ENCODE measurements at places on chromosomes 5 and 9.

DNA sequence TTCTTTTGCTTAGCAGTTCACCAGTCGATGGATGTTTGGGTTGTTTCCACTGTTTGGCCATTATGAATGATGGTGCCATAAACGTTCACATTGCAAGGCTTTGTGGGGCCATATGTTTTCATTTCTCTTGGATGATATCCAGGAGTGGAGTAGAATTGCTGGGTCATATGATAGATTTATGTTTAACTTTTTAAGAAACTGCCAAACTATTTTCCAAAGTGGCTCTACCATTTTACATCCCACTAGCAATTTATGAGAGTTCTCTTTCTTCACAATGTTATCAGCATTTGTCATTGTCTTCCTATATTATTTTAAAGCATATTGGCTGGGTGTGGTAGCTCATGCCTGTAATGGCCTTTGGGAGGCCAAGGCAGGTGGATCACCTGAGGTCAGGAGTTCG lies 5.2 kb downstream of the GPR107 start:
- DNase-seq = no peak

DNA sequence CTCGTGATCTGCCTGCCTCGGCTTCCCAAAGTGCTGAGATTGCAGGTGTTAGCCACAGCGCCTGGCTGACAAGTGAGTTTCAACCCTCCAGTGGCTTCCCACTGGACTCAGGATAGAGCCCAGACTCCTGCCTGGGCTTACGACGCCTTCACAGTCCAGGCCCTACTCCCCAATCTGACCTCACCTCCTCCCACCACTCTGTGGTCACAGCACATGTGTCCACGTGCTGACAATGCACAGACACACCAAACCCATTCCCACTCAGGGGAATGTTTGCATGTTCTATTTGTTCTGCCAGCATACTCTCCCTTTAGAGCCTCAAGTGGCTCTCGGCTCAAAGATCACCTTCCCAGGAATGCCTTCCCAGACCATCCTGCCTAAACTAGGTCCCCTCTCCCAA lies 31.1 kb upstream of the TRIM14 start:
- DNase-seq = no peak

GRCh38 chr5:33321026-33321425 lies 119.7 kb upstream of the TARS1 start:
- no peak for DNase-seq

- DNase-seq = no peak
These were observed 43.2 kb downstream of the SH3RF2 start for GRCh38 chr5:145979270-145980223.

DNA sequence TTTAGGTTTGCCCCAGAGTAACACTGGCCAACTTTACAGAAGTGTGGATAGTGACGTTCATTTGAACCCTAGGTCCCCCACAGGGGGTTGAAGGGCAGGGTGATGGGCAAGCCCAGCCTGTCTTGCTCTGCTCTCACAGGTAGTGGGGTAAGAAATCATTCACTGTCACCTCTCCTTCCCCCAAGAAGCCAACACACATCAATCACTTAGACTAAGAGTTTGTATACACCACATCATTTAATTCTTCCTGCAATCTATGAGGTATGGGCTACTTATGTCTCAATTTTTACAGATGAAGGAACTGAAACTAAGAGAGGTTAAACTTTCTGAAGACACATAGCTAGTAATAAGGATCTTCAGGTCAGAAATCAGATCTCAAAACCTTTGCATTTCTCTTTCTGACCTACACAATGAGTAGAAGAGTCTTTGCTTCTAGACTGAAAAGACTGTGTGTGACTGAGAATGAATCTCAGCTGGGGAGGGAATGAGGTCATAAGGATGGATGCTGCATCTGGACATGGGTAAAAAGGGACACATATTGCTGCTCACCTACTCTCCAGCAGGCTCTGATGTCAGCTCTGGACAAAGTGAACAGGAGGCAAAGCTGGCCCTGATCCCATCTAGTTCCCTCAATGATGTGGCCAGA lies 81.0 kb upstream of the EQTN start:
- no peak for DNase-seq

GRCh38 chr5:57199866-57200265 lies 26.0 kb downstream of the GPBP1 start:
- no peak for DNase-seq

GRCh38 chr5:43038496-43038989 lies 1.6 kb downstream of the ANXA2R start:
- DNase-seq = peak; percentile 28

GRCh38 chr5:98557916-98558315 lies 215.5 kb upstream of the RGMB start:
- no peak for DNase-seq

DNA sequence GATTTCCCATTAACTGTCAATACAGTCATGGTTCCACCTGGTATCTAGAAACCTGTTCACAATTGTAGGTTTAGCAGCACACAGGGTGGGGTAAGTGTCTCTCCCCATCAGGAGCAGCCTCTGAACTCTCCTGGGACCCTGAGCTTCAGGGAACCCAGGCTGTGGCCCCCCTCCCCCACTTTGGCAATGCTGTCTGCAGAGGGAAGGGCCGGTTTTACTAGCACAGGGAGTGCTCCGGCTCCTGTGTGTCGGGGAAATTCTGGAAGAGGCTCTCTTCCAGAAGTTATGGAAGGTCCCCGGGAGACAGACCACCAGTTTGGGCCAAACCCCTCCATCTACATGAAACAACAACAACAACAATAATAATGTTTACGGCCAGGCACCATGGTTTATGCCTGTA lies 9.9 kb downstream of the DAB2IP start:
- no peak for DNase-seq

DNA sequence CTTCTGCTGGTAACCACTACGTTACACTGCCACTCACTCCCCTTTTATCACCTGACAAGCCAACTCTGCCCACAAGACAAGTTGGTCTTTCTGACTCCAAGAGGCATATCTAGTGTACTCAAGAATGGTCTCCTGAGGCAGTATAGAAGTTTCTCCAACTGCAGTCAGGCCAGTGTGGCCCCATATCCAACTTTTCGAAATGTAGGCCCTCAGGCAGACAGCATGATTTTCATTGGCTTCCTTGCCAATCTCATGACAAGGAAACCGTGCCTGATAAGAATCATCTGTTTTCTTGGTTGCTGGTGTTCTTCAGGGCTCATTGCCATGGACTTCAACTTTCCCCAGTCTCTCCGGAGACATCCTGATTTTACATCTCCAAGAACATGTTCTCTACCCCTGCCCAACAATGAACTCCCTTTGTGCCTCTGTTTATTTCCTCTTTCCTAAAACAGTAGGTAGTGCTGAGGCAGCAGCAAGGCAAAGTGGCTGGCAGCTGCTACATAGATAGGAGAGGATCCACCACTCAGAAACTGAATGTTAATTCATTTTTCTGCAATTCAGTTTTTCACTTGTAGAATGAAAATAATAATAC lies 62.6 kb upstream of the SEMA6A start:
- no peak for DNase-seq

DNA sequence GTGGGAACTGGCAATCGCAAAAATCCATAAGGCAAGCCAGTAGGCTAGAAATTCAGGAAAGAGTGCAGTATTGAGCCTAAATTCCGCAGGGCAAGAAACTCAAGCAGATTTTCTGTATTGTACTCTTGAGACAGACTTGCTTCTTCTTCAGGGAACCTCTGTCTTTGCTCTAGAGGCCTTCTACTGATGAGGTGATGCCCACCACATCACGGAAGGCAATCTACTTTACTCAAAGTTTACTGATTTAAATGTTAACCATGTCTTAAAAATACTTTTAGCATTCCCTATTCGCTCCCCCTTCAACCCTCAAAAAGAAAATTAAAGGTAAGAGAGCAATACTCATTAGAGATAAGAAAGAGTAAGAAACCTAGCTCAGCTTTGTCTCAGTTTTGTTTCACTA lies 11.3 kb downstream of the IL7R start:
- DNase-seq = no peak

DNA sequence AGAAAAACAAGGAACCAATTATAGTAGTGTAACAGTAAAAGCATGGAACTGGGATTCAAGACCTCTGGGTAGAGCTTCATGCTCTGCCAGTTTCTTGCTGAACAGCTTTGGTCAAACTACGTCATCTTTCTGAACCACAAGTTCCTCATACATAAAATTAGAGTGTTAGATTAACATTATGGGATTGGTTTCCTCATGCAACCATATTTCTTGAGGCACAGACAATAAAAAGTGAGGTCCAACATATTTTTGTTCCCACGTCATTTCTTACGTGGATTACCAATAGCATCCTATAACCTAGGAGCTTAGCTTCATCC lies 354.8 kb downstream of the TMEM232 start:
- DNase-seq = no peak

- no peak for DNase-seq
These were observed 20.8 kb downstream of the VCAN start for GRCh38 chr5:83492331-83492730.

- no peak for DNase-seq
These were observed 284.5 kb downstream of the TMEM38B start for GRCh38 chr9:105978826-105979225.

DNA sequence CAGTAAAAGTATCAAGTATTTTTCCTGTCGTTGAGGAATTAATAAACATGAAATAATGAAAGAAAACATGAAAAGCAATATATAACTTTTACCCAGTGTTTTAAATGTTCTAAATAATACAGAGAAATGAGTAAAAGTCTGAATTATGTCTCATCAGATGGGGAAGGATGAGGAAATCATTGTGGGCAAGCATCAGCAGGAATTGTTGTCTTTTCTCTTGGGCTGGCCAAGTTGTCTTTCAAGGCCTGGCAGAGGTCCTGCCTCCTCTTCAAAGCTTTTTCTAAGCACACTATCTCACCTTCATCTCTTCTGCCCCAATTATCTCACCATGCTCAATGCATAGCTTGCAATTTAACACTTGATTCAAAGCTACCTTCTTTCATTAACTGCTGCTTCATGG lies 41.9 kb downstream of the MOCS2 start:
- DNase-seq = no peak

GRCh38 chr9:2378816-2379215 lies 242.8 kb upstream of the VLDLR start:
- no peak for DNase-seq

- no peak for DNase-seq
These were observed 105.5 kb upstream of the LMX1B start for GRCh38 chr9:126508171-126508591.

GRCh38 chr9:20872340-20872977 lies 159.0 kb downstream of the HACD4 start:
- DNase-seq = no peak

GRCh38 chr5:138282920-138283742 lies 8.7 kb upstream of the GFRA3 start:
- DNase-seq = no peak

DNA sequence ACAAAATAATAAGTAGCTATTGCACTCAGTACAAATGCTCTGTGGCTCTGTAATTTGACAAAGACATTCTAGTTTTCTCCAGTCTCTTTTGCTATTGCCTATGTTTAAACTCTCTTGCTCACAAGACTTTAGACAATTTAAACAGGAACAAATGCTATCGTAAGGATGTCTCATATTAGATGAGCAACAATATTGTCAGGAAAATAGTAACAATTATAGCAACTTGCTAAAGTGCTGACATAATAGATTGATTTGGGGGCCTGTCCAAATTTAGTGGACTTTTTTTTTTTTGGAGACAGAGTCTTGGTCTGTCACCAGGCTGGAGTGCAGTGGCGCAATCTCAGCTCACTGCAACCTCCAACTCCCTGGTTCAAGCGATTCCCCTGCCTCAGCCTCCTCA lies 11.8 kb downstream of the KIF2A start:
- DNase-seq = no peak

DNA sequence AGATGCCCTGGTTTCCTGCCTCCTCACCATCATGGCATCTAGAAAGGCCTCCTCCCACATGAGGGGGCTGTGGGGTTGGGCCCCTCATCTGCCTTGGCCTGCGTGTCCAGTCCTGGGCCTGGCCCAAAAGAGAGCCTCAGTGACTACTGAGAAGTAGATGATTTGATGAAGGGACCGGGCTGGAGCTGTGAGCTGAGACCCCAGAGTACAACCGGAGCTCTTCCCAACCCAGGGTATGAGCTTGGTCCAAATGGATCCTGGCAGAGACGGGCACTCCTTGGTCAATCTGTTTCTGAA lies 62.9 kb downstream of the FGF18 start:
- no peak for DNase-seq

DNA sequence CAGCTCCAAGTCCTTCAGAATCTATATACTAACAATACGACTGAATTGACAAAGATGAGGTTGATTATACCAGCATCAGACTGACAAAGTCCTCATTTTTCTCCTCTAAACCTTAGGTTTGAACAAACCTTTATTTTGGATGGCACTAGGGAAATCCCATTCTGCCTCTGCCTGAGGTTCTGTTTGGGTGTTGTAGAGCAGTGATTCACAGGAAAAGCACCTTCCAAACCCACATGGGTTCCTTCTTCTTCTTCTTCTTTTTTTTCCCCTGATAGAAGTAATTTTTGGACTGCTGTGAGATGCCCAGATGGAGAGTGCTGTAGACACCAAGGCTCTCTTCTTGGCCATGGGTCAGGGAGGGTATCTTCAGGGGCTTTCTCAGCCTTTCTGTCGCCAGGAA lies 164.9 kb upstream of the PAPPA start:
- no peak for DNase-seq

DNA sequence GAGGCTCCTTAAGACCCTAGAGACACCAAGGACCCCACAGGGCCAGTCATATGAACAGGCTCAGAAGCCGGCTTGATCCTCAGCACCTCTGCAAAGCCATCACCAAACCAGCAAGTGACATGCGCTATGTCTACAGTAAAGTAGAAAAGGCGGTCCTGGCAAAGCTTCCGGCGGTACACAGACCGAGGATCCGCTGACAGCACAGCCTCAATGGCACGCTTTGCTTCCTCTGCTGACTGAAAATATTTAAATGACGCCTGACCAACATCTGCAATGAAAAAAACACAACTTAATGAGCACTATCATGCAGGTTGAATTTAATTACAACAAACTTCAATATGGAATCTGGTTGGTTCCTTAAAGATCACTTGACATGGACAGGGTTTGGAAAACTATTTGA lies 17.6 kb downstream of the TRMO start:
- peak; percentile 39 for DNase-seq

DNA sequence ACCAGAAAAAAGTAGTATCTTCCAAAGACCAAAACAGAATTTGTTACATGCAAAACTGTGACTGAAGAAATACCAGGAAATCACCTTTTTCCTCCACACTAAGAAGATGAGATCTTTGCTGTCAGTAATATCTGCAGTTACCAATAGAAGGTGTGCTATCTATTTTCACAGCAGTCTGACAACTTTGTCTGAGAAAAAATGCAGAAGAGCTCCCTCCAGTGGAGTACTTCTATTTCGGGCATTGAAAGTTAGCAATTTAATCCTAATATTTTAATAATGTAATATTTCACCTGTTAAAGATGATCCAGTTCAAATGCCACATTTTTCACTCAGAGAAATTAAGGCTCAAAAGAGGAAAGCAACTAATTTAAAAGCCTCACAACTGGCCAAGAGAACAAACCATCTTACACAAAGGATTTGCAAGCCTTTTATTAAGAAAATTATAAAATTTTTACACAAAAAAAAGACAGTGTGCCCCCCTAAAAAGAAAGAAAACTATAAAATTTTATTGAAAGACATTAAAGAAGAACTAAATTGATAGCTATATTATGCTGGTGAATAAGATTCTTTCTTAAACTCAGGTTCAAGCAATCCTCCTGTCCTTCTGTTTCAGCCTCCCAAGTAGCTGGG lies 50.6 kb downstream of the DEPDC1B start:
- DNase-seq = no peak

- DNase-seq = no peak
These were observed 3.6 kb upstream of the DCP2 start for GRCh38 chr5:112973036-112973435.

Measured in stimulated activated naive CD4-positive, alpha-beta T cell treated with Interleukin-2 at 50 U/mL for 16 hours (primary cell).